ENCODE measurements at places on chromosomes 2 and 18.
A peak's percentile ranks its signal among the peaks of the same experiment; 100 is the strongest.

- DNase-seq, result no peak
Observed at GRCh38 chr2:190572246-190572645, 37.7 kb upstream of the NEMP2 start.

DNA sequence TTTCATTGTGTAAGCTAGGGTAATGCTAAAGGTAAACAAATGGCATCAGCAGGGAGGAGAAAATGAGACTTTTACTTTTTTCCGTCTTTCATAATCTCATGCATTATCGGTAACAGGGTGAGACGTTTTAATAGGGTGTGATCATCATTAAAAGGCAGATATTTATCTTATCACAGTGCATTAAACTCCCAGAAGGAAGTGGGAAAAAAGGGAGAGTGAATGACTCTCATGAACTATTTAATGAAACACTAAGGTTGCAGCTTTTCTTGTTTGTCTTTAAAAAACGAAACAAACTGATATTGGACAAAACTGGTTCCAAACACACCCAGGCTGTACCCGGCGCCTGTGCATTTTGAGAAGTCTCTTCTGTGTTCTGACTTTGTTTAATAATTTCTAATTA lies 1936.8 kb upstream of the PIK3C3 start:
- DNase-seq, result no peak

DNA sequence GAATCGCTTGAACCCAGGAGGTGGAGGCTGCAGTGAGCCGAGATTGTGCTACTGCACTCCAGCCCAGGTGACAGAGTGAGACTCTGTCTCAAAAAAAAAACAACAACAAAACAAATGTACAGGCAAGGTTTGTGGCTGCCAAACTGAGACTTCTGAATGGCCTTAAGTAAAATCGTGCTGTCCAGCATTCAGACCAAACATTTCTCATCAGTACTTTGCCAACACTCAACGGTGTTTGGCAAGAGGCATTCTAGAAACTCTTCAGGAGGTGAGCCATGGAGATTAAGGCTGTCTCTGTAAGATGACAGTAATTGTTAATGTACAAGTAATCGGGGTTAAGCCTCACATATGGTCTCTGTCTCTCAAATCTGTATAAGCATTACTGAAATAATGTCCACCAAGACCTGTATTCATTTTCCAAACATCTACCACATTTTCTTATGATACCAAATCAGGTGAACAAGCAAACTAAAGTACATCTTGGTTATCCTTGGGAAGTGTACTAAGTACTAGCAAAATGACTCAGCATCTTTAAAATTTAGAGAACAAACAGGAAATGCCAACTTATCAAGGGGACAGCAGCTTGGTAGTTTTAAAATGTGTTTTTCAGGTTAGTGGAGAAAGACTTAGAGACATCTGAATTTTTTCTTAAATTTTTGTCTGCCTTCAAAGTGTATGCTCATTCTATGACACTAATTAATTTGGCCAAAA lies 29.3 kb downstream of the SERPINE2 start:
- DNase-seq, result no peak

- DNase-seq, result no peak
Observed at GRCh38 chr2:159326569-159327255, 40.2 kb upstream of the WDSUB1 start.

DNA sequence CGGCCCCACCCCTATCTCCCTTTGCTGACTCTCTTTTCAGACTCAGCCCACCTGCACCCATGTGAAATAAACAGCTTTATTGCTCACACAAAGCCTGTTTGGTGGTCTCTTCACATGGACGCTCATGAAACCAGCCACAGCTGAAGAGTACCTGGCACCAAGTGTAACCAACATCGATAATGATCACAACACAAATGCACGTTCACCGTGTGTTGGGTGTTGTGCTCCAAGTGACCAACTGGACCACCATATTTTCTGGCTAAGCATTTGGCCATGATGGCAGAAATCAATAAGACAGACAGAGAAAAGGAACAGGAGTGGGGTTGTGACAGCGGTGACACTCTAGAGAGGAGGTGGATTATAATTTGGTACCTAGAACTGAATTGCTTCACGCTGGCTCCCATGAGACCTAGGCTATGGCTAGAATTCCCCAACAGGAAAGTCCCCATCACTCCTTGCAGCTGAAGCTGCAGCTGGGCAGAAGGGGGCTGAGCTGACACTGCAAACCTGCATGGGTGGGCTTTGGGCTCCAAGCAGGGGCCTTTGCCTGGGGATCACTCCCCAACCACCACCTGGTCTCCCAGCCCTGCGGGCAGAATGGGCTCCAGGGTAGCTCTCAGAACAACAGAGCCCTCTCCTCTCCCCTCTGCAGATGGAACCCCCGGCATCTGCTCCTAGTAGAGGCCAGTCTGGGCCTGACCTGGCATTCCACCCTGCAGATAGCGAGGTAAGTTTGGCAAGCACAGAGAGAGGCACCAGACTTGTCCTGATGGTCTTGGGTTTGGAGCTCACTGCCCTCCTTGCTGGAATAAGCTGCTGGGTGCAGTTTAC lies 14.6 kb upstream of the LRRFIP1 start:
- DNase-seq, result no peak

DNA sequence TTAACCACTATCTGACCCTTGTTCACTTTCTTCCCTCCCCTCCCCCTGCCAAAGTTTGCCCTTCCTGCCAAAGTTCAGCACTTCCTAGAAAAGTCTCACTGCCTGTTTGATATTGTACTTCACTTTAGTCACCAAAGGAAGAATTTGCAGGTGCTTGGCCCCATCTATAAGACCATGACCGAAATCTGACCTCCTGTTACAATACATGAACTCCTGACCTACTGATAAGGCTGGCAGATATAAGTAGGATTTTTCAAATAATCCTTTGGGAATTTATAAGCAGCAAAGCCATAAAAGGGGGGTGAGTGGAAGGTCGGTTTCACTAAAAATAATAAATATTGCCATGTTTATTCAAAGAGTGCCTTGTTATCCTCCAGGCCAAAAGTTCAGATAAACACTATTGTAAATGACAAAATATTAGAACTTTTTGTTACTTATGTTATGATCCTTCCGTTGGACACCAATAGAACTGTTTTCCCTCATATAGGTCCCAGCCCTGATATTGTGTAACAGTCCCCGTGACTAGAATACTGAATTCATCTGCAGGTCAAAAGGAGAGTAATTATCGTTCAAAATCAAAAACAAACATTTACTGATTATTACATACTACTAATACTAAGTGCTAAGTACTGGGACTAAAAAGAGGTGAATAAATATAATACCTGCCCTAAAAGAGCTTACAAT lies 277.6 kb downstream of the EXOC6B start:
- no peak for DNase-seq

DNA sequence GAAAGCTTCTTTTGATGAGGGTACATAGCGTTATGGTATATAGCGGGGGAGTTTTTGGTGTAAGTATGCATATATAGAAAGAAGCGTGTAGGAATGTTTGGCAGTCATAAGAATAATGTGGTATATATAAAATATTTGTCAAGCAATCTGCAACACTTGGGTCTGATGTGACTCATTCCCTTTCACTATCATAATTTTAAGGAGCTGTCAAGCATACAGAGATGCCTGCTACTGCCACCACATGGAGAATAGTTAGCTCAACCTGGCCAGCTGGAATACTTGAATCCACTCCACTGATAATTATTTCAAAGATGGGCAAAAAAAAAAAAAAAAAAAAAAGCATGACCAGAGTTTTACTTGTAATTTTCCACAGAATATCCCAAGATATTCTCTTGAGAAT lies 559.8 kb upstream of the REG3G start:
- DNase-seq, result no peak

DNA sequence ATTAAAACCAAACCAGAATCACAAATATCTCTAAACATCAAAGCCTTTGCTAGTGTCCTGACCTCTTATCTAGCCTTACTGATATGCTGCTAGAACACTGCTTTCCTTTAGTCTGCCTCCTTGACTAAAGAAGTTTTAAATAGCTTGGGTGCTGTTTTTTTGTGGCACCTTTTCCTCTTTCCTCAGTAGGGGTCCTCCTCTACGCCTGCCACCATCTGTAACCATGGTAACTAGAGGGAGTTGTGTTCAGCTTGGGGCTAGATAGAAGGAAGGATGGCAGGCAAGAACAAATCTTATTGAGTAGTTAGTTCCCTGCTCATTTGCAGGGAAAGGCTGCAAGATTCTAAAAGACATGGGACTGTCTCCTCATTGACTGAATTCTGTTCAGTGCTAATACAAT lies 86.0 kb downstream of the TAF4B start:
- no peak for DNase-seq

GRCh38 chr2:205868773-205869333 lies 186.6 kb downstream of the NRP2 start:
- peak; percentile 74 for DNase-seq

DNA sequence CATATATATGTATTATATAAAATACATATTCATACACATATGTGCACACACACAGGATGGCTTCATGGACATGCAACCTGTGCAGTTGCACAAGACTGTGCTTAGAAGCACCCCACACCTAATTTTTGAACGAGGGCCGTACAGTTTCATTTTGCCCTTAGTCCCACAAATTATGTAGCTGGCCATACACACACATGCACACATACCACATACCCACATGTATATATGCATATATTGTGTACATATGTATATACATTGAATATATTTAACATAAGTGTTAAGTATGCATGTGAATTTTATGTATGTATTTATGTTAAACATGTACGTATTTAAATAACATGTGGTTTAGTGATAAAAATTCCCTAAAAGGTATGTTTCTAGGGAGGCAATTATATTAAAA lies 18.3 kb downstream of the GPATCH11 start:
- DNase-seq, result no peak

- DNase-seq, result no peak
Observed at GRCh38 chr2:46387886-46388515, 90.8 kb downstream of the EPAS1 start.

DNA sequence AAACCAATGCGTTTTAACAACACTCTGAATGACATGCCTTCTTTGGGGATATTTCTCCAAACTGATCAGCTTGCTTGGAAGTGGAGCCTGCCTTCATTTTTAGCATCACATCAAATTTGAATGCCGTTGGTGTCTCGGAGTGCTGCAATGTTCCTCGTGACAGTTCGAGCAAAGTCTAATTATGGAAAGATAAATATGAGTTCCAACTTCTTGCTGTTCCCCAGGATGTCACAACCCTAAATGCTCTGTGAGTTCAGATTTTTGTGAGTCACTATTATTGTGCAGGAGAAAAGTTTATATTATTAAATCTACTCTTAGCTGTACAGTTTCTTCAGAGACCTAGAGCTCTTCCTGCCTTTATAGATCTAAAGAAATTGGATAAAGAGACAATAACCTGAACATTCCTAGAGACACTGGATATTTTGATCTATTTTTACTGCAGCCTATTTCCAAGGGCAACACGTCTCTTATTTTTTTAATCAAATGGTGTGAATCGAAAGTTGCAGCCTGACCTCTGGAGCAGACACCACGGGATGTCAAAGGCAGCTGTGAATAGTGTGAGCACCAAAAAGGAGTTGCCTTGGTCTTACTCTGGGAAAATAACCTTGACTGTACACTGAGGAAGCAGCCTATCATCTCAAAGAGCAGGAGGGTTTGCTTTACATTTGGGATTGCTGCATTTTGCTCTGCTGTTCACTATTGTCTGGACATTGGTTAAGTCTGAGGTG lies 330.1 kb downstream of the TDRD15 start:
- no peak for DNase-seq

- no peak for DNase-seq
Observed at GRCh38 chr2:60547841-60548240, 5.6 kb downstream of the BCL11A start.

GRCh38 chr18:39241534-39241933 lies 1675.9 kb upstream of the CELF4 start:
- no peak for DNase-seq

GRCh38 chr2:217248312-217248935 lies 388.6 kb upstream of the TNP1 start:
- no peak for DNase-seq

DNA sequence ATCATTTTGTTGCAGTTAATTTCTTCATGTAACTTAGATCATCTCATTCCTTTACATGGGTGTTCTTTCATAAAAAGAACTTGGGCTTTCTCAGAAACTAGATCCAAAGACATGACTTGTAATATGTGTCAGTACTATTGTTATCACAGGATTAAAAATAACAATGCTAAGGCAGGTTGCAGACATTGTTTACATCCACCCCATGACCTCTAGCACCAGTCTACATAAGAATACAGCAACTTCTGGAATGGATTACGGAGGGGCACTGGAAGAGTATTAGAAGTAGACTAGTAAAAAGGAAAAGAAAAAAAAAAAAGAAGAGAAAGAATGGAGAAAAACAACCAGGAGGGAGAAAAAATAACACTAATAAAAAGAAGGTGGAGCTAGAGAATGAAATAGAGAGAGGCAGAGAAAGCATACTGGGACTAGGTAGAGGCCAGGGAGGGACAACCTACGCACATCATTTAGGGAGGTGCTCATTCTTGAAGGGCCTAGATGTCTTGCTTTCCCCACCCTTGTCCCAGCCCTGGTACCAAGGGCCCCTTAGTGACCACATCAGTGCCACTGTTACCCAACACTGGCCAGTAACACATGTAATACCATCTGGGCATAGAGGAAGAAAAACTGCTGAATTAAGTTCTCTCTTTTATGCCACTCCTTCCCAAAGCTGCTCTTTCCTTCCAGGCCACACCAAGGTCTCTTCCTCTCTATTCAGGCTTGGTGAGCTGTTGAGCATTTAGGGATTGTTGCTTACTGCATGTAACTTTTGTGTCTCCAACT lies 70.6 kb upstream of the KLF7 start:
- no peak for DNase-seq

GRCh38 chr2:119369845-119370244 lies 3.1 kb downstream of the DBI start:
- DNase-seq, result no peak

- no peak for DNase-seq
Observed at GRCh38 chr2:216554755-216555154, 56.1 kb downstream of the RPL37A start.

- DNase-seq, result peak; percentile 74
Observed at GRCh38 chr18:2978208-2978607, 34.7 kb downstream of the LPIN2 start.

DNA sequence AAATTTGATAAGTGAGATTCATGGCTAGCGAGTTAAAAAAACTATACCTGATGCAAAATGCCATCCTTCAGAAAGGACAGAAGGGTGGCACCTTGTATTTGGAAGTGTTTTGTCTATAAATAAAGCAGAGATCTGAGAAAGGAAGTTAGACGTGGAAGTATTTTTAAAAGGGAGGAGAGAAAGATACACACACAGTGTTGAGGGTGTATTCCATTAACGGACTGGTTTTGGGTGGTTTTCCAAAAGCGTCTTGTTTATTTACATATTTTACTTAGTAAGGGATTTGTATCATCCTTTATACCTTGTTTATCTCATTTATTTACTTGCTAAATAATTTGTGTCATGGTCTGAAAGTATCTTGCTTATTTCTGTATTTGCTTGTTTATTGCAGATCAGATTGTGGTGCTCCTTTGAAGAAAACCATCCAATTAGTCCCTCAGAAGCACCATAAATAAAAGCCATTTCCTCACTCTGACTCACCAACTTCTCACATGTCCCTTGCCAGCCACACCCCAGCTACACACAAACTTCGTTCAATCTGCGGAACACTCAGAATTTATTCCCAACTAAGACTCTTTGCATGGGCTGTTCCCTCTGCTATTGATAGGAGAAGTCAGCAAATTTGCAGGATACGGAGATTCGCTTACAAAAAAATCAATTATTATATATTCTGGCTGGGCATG lies 90.8 kb downstream of the FAM124B start:
- no peak for DNase-seq
